ENCODE measurements at places on chromosomes 3 and 15.

GRCh38 chr15:30030345-30030744, 52.4 kb upstream of the GOLGA8J start:
- DNase-seq: no peak

DNA sequence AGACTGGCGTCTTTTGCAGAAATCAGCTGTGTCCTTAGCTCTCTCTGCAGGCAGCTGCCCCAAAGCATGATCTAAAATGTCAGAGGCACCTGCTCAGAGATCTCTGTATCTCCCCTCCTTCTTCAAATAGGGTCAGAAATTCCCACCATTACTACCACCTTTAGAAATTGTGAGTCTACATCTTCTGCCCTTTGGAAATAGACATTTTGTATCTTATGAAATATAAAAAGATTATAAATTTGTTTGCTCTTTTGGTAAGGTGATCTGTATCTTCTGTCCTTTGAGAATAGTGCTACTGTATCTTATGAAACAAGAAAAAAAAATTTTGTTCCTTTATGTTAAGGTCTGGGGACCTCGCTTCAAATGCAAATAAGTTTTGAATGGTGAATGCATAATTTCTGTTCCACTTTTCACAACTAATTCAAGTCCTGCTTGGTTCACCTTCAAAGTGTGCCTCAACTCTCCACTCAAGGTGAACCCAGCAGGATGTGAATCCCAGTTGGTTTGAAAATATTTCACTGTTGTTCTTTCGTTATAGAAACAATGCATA, 28.3 kb upstream of the GPD1L start:
- DNase-seq: no peak

GRCh38 chr3:167565489-167565888, 88.3 kb downstream of the WDR49 start:
- no peak for DNase-seq

- DNase-seq: peak; percentile 99
Observed at GRCh38 chr3:66998113-66998903, at the start of gene KBTBD8. KBTBD8 (plus strand) TSS chr3:66998307; CDS start chr3:66998356, 49 bp downstream.

DNA sequence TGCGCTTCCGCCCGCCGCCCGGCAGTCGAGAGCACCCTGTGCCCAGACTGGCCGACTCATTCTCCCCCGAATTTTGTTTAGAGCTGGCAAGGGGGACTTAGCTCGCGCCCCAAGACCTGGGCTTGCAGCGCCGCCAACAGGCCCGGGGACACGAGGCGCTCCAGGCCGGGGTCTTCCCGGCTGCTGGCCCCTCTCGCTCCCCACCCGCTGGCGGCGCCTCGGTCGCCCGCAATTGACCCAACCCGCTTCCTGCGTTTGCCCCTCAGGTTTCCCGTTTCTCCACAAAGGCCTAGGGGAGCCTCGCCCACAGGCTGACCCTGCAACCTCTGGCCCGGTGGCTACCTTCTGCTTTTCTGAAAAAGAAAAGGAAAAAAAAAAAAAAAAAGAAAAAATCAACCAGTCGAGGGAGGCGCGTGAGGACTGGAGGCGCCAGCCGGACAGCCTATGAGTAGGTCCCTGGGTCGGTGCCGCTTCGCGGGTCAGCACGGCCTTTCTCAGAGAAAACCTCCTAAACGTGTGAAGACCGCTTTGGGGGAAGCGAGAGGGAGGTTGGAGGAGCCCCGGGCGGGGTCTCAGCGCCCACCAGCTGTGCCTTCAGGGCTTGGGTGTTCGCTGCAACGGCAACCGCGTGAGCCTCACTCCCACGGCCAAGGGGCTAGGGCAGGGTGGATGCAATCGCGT, 7.2 kb downstream of the FOXL2 start:
- DNase-seq: no peak

- DNase-seq: no peak
Observed at GRCh38 chr3:183264268-183264667, 11.2 kb downstream of the B3GNT5 start.

DNA sequence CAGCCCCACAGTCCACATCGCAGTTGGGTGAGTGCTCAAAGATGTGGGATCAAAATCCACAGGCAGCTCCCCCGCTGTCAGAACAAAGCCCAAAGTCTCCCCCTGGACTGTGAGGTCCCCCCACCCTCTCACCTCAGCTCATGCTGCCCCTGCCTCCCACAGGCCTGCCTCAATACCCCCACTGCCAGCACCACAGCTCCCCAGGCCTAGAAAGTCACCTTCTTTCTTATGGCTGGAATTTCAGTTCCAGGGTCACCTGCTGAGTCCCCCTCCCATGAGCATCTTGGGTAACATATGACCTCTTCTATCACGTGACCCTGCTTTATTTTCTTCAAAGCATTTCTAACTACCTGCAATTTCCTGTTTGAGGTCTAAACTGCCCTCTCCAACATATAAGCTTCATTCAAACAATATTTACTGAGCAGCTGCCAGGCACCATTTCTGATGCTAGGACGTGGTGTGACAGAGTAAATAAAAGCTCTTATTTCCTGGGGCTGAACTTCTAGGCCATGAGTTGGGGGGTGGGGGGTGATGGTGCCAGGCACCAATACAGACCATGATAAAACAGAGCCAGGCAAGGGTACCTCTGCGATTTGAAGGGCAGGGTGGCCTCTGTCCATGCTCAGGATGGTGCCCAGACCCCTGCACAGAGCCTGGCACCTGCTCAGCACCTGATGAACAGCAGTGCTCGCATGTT, 2.4 kb upstream of the TMEM89 start:
- DNase-seq: no peak

DNA sequence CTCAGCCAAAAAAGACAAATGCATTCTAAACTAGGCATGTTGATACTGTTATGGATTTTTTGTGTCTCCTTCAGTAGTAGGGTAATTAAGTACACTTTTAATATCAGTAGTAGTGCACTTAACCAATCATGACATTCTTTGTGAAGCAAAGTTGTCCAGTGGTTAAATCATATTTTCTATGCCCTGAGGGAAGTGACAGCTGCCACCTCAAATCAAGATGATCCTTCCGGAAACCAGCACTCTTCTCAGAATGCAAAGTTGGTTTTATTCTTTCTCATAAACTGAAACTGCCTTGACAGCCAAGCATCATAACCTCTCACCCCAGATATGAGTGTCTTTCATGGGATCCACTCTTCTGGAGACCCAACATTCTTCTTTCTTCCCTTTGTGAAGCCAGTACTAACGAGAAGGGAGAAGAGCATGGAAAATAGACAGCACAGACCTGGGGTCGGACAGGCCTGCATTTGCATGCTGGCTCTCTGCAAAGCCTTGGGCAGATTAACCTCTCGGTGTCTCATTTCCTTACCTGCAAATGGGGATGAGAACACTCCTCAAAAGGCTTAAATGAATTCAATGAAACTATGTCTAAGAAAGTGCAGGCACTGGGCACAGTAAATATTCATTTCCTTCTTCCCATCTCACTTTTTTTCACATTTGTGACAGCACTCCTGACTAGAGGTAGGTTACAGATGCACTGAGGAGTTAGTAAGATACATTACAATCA, 13.2 kb downstream of the AAGAB start:
- DNase-seq: peak; percentile 35

- no peak for DNase-seq
Observed at GRCh38 chr3:190361791-190362190, 26.2 kb upstream of the CLDN16 start.

DNA sequence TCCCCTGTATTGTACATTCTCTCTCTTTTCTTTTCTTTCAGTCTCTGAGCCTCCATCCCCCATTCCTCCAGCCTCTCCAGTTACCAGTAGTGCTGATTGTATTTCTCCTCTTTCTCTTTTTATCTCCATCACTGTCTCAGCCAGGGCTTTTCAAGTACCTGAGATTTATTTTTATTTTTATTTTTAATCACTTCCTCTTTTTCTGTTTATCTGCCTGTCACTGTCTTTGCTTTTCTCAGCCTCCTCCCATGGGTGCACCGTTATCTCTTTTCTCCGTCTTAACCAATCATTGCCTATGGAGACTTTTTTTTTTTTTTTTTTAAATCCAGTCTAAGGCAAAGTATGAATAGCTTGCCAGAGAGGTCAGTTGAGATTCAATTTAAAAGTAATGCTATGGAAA, 359.3 kb downstream of the GAP43 start:
- DNase-seq: no peak

DNA sequence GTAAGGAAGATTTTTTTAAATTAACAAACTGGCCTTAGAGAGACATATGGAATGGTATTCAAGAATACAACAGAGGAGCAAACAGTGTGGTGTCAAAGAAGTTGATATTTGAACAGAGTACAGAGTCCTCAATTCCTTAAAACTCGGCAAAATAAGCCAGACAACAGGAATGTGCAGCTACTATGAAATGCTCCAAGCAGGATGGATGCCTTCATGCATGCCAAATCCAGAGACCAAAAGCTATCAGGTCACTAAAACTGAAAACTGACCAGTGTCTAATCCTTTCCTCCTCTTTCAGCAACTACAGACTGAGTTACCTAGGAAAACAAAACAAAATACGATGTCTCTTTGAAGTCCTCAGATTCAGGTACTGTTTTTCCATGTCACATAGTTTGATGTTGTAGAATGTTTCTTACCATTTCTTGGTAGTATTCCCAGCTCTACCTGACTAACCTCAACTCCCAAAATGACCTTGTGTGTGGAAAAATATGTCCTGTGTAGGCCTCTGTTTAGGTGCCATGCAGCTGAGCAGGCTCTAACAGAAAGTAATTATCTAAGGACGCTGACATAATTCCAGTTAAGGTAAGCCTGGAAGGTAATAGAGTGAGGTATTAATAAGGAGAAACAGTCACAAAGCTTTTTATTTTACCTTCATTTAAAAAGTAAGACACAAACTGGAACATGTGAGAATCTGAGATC, 46.9 kb downstream of the TBL1XR1 start:
- DNase-seq: no peak

GRCh38 chr15:85097250-85097649, 115.6 kb downstream of the PDE8A start:
- no peak for DNase-seq

GRCh38 chr15:80932989-80933388, 56.6 kb downstream of the MESD start:
- DNase-seq: no peak
